ENCODE measurements at places on chromosomes 16 and 17. TPM values are rescaled to one million over a fixed set of nuclear protein-coding genes. Genes with fewer than 3 reads are reported as not detected.
A peak's percentile ranks its signal among the peaks of the same experiment; 100 is the strongest.

GRCh38 chr17:77848257-77848656 is 110.2 kb upstream of the TNRC6C start:
- DNase-seq: no peak

- DNase-seq: no peak
Observed at GRCh38 chr16:25264597-25264996, 7.0 kb upstream of the ZKSCAN2 start.

DNA sequence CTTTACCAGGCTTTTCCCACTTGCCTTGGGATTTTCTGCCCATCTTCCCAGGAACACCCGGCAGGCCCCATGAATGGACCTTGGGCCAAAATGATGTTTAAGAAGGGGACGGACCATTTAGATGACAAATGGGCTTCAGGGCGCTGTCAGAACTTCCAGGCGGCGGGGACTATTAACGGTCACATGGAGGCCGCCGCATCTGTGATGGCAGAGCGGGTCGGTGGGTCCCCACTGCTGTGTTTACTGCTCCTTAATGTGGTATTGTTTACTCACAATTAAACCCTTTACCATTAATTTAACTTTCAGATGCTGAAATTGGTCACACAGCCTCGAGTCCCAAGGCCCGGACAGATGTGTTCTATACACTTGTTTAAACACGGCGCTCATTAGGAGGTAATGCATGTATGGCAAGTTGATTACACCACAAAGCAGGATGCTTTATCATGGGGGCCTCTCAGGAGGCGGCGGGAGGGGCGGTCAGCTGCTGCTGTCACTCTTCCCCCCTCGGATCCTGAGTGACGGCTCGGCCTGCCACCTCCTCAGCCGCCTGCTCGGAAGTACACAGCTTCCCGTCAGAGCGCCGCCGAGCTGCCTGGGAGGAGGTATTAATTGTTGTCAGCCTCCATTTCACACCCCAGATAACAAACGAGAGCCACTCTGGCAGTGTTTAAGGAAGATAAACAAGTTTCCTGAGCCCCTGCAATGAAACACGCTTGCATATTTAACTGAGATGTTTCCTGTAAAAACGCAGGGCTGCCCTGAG is 83.9 kb upstream of the IRX3 start:
- DNase-seq: no peak

GRCh38 chr16:8621222-8621571 is 301 bp upstream of the METTL22 start:
- no peak for DNase-seq

GRCh38 chr17:2214929-2215615 is 88.5 kb downstream of the SMG6 start:
- no peak for DNase-seq

GRCh38 chr16:84952335-84953189 is 58.8 kb downstream of the ZDHHC7 start:
- DNase-seq: peak; percentile 66

DNA sequence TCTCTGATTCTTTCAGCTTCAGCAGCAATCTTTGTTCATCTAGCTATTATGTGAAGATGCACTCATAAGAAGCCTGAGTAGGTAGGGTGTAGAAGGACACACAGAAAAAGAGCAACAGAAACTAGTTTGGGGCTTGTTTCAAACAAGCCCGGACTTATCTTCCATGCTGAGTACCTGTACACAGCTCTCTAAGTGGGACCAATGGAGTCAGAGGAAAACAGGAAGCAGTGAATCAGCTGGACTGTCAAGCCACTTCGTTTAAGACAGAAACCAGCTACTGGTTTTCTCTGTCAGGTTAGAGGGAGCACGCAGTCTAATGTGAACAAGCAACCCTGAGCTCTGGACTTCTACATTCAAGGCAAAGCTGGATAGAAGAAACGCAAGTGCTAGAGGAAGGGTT is 16.0 kb downstream of the MAP2K6 start:
- no peak for DNase-seq

- no peak for DNase-seq
Observed at GRCh38 chr17:36001862-36002603, 680 bp upstream of the CCL15 start.

DNA sequence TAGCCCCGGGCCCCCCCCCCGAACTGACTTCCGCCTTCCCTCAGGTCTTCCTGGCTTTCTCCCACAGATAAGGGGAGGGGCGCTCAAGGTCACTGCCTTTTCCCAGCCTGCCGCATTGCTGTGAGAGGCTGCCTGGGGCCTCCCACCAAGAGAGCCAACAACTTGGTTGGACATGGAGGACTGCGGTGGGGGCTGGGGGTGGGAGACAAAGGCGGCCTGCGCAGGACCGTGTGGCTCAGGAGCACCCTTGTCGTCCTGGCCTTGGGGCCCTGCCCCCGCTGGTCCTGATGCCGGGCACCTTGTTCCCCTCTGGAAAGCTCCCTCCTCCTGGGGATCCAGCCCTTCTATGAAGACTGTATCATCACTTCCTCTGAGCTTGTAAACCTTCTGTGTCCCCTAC is 105.6 kb upstream of the FOXF1 start:
- DNase-seq: no peak

GRCh38 chr17:20955427-20956323 is 87.1 kb downstream of the USP22 start:
- DNase-seq: no peak

GRCh38 chr17:4920351-4921048 is 11.6 kb upstream of the GP1BA start:
- DNase-seq: no peak

DNA sequence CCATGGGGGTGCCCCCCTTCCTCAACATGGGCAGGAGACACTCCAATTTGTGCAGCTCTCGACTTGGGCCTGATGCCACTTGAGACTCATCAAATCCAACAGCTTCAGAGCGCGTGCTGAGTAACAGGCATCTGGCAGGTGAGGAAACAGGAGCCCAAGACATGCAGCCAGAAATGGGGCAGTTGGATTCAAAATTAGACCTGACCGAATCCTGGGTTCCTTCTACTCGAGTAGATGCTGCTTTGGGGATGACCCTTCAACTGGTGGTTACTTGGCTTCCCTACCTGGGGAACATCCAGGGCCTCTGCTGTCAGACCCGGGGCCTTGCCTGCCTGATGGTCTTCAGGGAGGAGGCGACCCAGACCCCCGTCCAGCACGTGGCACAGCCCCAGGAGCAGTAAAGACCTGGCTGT is 488 bp upstream of the NTN3 start:
- no peak for DNase-seq

DNA sequence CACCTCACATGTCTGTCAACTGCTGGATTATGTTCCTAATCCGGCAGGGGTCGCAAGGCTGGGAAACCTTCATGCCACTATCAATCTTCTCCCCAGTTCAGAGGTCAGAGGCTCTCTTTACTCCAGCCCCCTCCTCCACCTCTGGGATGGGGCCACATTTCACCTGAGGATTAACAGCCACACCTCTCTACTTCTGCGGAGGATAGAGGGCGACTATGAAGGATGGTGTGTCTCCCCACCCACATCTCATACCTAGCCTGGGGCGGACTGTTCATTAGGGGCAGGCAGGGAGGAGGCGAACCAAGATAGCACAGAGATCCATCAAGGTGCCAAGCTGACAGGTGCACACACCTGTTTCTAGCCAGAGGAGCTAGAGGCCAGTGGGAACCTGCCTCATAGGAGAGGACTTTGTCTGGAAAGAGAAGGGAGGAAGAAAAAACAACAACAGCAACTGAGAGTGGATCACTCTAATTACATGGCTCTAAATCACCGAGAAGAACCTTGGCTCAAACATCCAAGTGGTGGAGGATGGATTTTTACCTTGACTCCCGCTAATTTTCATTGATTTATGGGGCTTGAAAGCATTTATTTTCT is 41.9 kb upstream of the SKAP1 start:
- no peak for DNase-seq

- no peak for DNase-seq
Observed at GRCh38 chr17:46044286-46044928, 45.4 kb downstream of the STH start.

- no peak for DNase-seq
Observed at GRCh38 chr17:79835953-79836509, 3.2 kb downstream of the CBX4 start.

DNA sequence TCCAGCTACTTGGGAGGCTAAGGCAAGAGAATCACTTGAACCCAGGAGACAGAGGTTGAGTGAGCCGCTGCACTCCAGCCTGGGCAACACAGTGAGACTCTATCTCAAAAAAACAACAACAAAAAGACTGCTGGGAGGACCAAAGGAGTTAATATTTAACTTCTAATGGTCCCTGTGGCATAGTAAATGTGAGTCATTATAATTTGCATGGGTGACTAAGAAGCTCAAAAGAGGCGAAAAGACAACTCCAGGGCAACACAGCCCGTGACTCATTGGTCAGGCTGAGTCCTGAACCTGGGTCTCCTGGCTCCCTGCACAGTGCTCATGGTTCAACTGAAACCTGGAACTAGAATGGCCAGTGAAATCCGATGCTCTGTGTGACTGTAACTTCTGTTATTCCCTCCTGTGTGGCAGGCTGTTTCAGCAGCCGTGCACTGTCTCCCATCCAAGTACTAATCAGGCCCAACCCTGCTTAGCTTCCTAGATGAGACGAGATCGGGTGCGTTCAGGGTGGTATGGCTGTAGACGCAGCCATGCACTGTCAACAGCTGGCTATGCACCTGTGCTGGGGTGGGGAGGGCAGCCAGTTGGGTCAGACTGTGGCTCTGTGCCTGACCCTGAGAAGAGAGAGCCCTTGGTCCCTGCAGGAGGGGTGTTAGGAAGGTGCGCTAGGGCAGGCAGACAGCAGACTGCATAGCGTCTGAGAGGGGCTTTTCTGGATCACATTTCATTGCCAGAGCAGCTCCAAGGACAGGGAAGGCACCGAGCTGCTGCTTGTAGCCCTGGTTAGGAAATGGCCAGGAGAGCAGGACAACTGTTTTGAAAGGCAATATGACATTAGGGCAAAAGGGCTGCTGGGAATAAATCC is 14.5 kb upstream of the GPRC5C start:
- no peak for DNase-seq

- no peak for DNase-seq
Observed at GRCh38 chr16:26091511-26091910, 399.8 kb downstream of the HS3ST4 start.

DNA sequence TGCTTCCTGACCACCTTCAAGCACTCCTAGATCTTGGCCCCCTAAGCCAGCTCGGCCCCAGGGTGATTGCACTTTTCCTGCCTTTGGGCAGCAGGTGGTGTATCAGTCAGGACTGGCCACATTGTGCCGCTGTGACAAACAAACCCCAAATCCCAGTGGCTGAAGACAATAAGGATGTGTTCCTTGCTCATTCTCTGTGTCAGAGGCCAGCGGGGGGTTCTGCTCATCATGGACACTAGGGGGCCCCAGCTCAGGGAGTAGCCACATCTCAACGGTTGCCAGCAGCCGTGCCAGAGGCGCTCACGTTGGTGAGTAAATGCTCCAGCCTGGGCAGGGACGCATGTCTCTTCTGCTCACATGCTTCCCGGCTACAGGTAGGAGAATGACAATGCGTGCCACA is 60.4 kb downstream of the ZDHHC7 start:
- no peak for DNase-seq

DNA sequence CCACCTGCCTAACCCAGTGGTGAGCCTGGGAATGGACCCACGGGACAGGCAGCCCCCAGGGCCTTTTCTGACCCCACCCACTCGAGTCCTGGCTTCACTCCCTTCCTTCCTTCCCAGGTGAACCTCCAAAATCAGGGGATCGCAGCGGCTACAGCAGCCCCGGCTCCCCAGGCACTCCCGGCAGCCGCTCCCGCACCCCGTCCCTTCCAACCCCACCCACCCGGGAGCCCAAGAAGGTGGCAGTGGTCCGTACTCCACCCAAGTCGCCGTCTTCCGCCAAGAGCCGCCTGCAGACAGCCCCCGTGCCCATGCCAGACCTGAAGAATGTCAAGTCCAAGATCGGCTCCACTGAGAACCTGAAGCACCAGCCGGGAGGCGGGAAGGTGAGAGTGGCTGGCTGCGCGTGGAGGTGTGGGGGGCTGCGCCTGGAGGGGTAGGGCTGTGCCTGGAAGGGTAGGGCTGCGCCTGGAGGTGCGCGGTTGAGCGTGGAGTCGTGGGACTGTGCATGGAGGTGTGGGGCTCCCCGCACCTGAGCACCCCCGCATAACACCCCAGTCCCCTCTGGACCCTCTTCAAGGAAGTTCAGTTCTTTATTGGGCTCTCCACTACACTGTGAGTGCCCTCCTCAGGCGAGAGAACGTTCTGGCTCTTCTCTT is 2.6 kb upstream of the STH start:
- no peak for DNase-seq

DNA sequence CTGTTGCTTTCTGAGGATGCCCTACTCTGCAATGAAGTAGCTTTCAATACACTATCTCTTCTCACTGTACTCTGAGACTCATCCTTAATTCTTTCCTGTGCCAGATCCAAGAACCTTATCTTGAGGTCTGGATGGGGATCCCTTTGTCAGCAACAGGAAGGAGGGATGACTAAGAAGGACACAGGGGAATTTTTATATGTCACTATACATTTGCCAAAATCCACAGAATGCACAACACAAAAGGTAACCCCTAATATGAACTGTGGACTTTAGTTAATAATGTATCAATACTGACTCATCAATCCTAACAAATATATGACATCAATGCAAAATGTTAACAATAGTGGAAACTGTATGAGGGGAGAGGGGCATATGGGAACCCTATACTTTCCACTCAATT is 4.7 kb upstream of the RBBP6 start:
- no peak for DNase-seq

DNA sequence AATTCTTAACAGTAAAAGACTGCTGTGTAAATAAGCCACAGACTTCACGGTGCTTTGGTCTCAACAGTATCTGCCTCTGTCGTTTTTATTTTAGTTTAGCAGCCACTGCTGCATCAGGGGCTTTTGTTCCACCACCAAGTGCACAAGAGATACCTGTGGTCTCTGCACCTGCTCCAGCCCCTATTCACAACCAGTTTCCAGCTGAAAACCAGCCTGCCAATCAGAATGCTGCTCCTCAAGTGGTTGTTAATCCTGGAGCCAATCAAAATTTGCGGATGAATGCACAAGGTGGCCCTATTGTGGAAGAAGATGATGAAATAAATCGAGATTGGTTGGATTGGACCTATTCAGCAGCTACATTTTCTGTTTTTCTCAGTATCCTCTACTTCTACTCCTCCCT is 7.9 kb downstream of the HERPUD1 start:
- no peak for DNase-seq

GRCh38 chr16:74749291-74750055 is 25.1 kb downstream of the FA2H start:
- DNase-seq: no peak

GRCh38 chr17:14940938-14941265 is 324.2 kb downstream of the PMP22 start:
- DNase-seq: no peak

GPATCH8 gene
- total RNA-seq: 21.6 TPM

PGP gene
- 10.2 TPM for total RNA-seq

GSPT1 gene
- 59.9 TPM for total RNA-seq

KATNIP gene
- total RNA-seq: 17.9 TPM

ATP2A3 gene
- 2.4 TPM for total RNA-seq

NPIPA8 gene
- 4.9 TPM for total RNA-seq

PITPNM3 gene
- total RNA-seq: 10.6 TPM

ZNF287 gene
- total RNA-seq: 27.3 TPM

GRIN2A gene
- total RNA-seq: 6.9 TPM

NEUROD2 gene
- total RNA-seq: 44.8 TPM

RPTOR gene
- 12.2 TPM for total RNA-seq

PKMYT1 gene
- 1.2 TPM for total RNA-seq

NR1D1 gene
- total RNA-seq: under 0.01 TPM

OSGIN1 gene
- not detected for total RNA-seq

CD300A gene
- total RNA-seq: 2.4 TPM

CES1 gene
- 0.82 TPM for total RNA-seq

All from frontal cortex (tissue), 4 donors.